ENCODE measurements at places on chromosomes 3 and 15. TPM values are rescaled to one million over a fixed set of nuclear protein-coding genes. Genes with fewer than 3 reads are reported as not detected.

DNA sequence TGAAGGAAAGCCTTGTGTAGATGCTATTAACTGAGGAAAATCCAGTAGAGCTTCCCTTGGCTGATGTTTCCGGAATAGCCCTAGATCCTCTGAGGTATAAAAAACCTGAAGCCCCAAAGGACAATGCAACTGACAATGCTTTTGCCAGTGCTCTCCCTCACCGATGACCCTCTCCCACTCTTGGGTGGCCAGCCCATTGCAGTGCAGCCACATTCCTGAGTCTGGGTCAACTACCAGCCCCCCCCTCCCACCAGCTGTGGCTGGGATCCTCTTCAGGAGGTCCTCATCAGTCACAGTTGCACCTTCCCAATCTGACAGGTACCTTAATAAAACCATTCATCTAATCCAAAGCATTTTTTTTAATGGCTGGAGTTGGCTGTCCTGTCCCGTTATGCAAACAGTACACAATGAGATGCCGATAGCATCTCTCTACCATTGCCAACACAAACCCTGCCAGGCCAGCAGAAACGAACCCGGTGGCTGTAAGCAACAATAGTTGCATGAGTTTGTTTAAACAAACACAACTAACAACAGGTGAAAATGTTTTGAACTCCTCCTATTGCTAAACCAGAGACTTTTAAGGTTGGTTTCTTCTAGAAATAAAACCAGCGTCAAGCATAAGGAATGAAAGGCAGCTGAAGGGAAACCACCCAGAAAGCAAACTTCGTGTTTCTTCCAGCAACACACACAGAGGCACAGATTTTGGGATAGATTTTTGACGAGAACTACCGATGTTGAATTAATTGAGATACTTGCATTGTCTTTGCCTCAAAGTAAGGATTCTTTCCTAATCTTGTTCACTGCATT lies 128.3 kb upstream of the ARHGEF3 start:
- no peak for DNase-seq
- no peaks in the 10 kb centered on the region for H3K27me3 ChIP-seq
- peaks cover 44% of the 10 kb centered on the region for H3K4me1 ChIP-seq
- no peaks in the 10 kb centered on the region for H3K36me3 ChIP-seq
- peak overlapping the region; percentile 61 for H3K27ac ChIP-seq

DNA sequence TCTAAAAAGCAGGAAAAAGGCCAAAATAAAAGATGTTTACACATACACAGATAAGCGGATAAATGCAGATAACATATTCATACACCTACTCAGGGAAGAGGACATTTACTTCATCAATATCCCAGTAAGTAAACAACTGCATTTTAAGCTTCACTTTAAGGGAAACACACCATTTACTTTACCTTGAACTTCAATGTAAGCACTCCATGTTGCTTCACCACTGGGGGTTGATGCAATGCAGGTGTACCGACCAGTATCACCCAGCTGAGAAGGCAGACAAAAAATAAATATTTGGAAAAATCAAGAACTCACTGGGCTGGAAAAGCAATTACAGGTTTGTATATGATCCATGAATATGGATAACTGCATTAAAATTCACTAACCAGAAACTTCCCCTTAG lies 1099.5 kb downstream of the ROBO1 start:
- no peaks in the 10 kb centered on the region for H3K36me3 ChIP-seq
- no peaks in the 10 kb centered on the region for H3K27me3 ChIP-seq
- no peak overlapping the region for H3K4me3 ChIP-seq
- no peak for DNase-seq
- no peaks in the 10 kb centered on the region for H3K4me1 ChIP-seq

DNA sequence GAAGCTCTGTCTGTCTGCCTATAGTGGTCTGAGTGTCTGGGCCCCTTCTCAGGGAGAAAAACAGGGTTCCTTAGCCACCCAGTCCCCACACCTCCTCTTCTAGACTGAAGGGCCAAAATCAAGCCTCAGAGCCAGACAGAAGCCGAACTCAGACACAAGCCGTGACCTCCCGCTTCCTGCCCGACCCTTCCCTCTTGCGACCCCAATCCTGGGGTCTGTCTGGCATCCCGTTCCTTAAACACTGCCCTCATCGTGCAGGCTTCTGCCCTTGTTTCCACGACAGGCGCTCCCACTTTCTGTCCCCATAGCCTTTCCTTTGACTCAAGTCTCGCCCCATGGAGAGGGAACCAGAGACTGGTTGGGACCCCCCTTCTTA lies 32.3 kb downstream of the EPHB3 start:
- DNase-seq = no peak
- H3K4me3 ChIP-seq = no peak overlapping the region
- H3K36me3 ChIP-seq = no peaks in the 10 kb centered on the region
- H3K4me1 ChIP-seq = peaks cover 43% of the 10 kb centered on the region
- no peaks in the 10 kb centered on the region for H3K27me3 ChIP-seq

GRCh38 chr3:76886761-76887500 lies 153.0 kb upstream of the ROBO2 start:
- H3K36me3 ChIP-seq = no peaks in the 10 kb centered on the region
- H3K27me3 ChIP-seq = no peaks in the 10 kb centered on the region
- H3K4me3 ChIP-seq = no peak overlapping the region
- DNase-seq = no peak
- H3K27ac ChIP-seq = no peak overlapping the region

GRCh38 chr15:40857601-40858341 lies 13.9 kb downstream of the SPINT1 start:
- no peaks in the 10 kb centered on the region for H3K27me3 ChIP-seq
- no peak overlapping the region for H3K4me3 ChIP-seq
- H3K36me3 ChIP-seq = no peaks in the 10 kb centered on the region
- no peak overlapping the region for H3K27ac ChIP-seq
- peaks cover 7% of the 10 kb centered on the region for H3K4me1 ChIP-seq

GRCh38 chr15:28243901-28244300 lies 78.1 kb downstream of the HERC2 start:
- no peaks in the 10 kb centered on the region for H3K36me3 ChIP-seq
- H3K27ac ChIP-seq = no peak overlapping the region
- H3K4me3 ChIP-seq = no peak overlapping the region
- no peaks in the 10 kb centered on the region for H3K4me1 ChIP-seq
- no peaks in the 10 kb centered on the region for H3K27me3 ChIP-seq

DNA sequence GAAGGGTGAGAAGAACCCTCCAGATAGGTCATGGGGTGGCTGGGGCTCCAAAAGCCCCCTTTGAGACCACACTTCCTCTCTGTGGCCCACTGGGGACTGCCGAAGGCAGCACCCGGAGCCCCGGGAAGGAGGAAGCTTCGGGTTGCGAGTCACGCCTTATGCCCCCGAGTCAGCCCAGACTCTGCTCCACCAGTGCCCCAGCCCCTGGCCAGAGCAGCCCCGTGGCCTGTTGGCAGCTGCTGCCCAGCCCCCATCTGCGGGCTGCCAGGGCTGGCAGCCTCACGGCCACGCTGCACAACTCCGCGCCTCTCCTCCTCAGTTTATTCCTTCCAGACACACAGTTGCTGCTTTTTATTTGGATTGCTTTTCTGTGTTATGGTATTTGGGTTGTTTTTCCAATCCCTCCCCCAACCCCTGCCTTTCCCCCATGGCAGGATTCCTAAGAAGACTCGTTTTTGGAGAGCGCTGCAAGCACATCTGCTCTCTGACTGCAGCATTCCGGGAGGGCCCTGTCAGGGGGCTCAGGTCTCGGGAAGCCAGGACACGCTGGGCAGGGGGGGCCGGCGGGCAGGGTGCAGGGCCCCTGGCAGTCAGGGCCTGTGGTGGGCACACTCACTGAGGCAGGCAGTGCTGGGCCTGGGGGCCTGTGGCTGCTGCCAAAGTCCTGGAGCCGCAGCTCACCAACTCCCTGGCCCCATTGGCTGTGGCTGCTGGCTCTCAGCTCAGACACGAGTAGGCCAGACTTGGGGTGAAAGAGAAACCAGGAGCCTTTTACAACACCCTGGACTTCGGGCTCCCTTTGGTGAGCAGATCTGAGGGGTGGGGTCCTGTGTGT lies 20.2 kb downstream of the MAGEF1 start:
- H3K4me1 ChIP-seq = peaks cover 12% of the 10 kb centered on the region
- H3K4me3 ChIP-seq = peak overlapping the region; percentile 7
- no peaks in the 10 kb centered on the region for H3K27me3 ChIP-seq
- no peaks in the 10 kb centered on the region for H3K36me3 ChIP-seq

DNA sequence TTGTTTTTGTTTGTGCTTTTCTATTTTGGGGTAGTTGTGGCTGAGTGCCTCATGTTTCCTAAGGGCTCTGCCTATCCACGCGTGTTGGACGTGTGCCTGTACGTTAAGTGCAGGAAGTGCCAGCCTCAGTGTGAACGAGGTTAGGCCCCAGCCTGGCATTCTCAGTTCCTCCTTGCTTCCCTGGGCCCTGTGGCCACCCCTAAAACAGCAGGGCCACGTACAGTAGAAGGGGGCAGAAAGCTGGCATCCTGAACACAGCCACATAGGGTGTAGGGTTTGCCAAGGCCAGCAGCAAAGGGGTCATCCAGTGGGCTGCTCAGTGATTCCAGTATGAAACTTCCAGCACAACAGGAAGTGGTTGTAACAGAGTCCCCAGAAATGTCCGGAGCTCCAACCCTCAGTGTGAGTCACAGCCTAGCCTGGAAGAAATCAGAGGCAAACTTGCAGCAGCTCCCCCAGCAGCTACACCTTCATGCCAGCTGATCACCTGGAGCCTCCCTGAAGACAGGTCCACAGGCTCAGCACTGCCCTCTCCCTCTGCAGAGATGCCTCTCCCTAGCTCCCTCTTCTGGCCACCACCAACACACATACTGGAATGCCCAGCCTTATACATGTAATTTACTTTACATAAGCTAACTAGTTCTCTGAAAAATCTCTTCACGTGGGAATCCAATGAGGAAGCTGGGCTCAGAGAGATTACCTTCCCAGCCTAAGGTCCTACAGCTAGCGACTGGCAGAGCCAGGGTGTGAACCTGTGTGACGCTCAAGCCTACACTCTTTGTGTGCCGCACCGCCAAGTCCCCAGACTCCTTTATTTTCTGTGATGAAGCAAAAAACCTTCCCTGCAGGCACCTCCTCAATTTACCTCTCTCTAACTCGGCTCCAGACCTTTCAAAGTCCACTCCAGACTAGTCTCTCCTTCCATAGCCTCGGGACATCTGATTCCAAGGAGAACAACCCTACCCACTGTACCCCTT lies 26.6 kb downstream of the ILDR1 start:
- no peak overlapping the region for H3K4me3 ChIP-seq
- H3K27me3 ChIP-seq = no peaks in the 10 kb centered on the region
- no peaks in the 10 kb centered on the region for H3K4me1 ChIP-seq
- H3K36me3 ChIP-seq = no peaks in the 10 kb centered on the region
- H3K27ac ChIP-seq = peak overlapping the region; percentile 41

The SLC24A5 gene
- not detected for total RNA-seq

Measured in heart right ventricle (tissue), 16 donors.